LHCN-M2 (cell line): ENCODE measurements at places on chromosomes 16 and 17. TPM values are rescaled to one million over a fixed set of nuclear protein-coding genes. Genes with fewer than 3 reads are reported as not detected.

KRTAP2-3 gene
- 0.80 and 3.4 TPM in 2 replicates for total RNA-seq

KLHL36 gene
- total RNA-seq, result 40.7 and 45.5 TPM in 2 replicates

ALOXE3 gene
- not detected in 2 replicates for total RNA-seq

DNA sequence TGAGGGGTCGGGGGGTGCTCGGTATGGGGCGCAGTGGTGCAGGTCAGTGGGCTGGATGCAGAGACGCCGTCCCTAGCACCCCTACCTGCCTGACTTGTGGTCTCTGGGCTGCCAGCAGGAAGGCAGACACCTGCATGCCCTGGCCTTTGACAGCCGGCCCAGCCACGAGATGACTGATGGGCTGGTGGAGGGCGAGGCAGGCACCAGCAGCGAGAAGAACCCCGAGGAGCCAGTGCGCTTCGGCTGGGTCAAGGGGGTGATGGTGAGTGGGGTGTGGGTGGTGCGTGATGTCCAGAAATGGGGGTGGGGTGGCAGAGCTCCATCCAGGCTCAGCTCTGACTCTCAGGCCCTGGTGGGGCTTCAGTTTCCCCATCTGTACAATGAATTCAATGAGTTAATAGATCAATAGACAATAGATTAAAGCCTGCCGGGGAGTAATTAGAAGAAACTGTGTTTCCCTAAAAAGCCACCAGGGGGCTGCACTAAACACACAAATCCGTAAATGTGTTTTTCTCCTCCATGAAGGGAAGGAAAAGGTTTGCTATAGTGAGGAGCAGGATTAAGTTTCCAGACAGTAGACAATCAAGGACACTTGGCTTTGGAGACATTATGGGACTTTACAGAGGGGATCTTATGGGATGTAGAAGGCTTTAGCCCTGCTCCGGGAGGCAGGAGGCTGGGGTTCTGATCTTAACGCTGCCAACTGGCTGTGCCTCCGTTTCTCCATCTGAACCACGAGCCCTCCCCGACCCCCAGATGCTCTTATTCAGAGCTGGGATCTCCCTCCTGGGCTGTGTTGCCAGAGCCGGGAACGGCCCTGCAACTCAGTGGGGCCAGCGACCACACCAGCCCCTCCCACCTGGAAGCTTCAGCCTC lies 2.2 kb downstream of the SLC12A3 start:
- DNase-seq, result peak; percentile 70

GRCh38 chr17:6078458-6078871 lies 8.3 kb downstream of the WSCD1 start:
- no peak for DNase-seq

GRCh38 chr17:57174591-57174990 lies 81.7 kb upstream of the MSI2 start:
- DNase-seq, result no peak

GRCh38 chr16:81066681-81067080 lies 10.4 kb downstream of the C16orf46 start:
- DNase-seq, result peak; percentile 27

- DNase-seq, result no peak
Measured at GRCh38 chr17:66555605-66556004, 253.2 kb downstream of the PRKCA start.

DNA sequence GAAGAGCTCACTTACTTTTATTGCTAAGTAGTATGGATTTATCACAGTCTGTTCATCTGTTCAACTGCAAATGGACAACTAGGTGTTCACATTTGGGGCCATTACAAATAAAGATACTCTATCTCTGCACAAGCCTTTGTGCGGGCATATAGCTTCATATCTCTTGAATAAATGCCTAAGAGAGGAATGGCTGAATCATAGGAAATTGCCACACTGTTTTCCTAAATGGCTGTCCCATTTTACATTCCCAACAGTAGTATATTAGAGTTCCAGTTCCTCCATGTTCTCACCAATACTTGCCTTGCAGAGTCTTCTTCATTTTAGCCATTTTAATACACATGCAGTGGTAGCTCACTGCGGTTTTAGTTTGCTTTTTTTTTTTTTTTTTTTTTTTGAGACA lies 20.5 kb downstream of the NSMCE1 start:
- no peak for DNase-seq

- peak; percentile 74 for DNase-seq
Measured at GRCh38 chr16:87636050-87636684, 33.9 kb downstream of the JPH3 start.
